ENCODE measurements at places on chromosomes 7 and 10. TPM values are rescaled to one million over a fixed set of nuclear protein-coding genes. Genes with fewer than 3 reads are reported as not detected.

Gene LIPJ
- total RNA-seq = not detected

Gene C10orf67
- total RNA-seq = 0.20 TPM

Gene CPA4
- not detected for total RNA-seq

Gene NUDT13
- total RNA-seq = 0.42 TPM

Gene CPED1
- total RNA-seq = 0.15 TPM

Gene COG5
- total RNA-seq = 42.7 TPM

Gene NUTM2E
- not detected for total RNA-seq

Gene CYP2W1
- not detected for total RNA-seq

Gene CYP26C1
- not detected for total RNA-seq

Gene DOCK4
- total RNA-seq = 0.44 TPM

Gene SDK1
- total RNA-seq = 0.20 TPM
